Left lobe of liver (tissue), 2 donors: ENCODE measurements at places on chromosomes 7 and 10. TPM values are rescaled to one million over a fixed set of nuclear protein-coding genes. Genes with fewer than 3 reads are reported as not detected.

The INSYN2A gene
- not detected for total RNA-seq

The ARHGAP22 gene
- total RNA-seq, result 0.13 TPM

The HIP1 gene
- 20.3 TPM for total RNA-seq

The LIPN gene
- not detected for total RNA-seq

The METTL27 gene
- total RNA-seq, result 0.96 TPM

The LEP gene
- total RNA-seq, result not detected

The LIPF gene
- not detected for total RNA-seq

The RELN gene
- 17.2 TPM for total RNA-seq

The CRYGN gene
- not detected for total RNA-seq

The SPDYE2B gene
- not detected for total RNA-seq

The JCAD gene
- 4.2 TPM for total RNA-seq
